Stimulated activated CD4-positive, alpha-beta T cell treated with anti-CD3 and anti-CD28 coated beads, Interleukin-4, amount 100 ng/mL, for 48 hours (primary cell): ENCODE measurements at places on chromosomes 16 and 17.

DNA sequence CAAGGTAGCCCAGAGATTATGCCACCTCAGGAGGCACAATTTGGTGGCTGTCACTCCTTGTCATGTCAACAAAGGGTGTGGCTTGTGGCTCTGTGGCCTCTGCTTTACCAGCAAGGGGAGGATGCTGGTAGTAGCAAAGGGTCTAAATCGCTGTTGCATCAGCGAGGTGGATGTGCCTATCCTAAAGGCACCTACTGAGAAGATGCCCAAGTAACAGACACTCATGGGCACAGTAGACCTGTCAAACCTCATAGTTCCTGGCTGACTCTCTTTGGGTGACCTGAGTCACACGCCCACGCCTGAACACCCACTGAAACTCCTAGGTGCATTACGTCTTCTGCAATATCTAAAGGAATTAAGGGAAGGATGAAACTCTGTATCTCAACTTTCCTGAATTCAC is 139.5 kb downstream of the PRKCB start:
- DNase-seq = no peak

GRCh38 chr16:57145046-57146021 is 40.5 kb downstream of the PSME3IP1 start:
- DNase-seq = no peak

- no peak for DNase-seq
These were observed 561.9 kb upstream of the SOX9 start for GRCh38 chr17:71558901-71559300.

- DNase-seq = no peak
These were observed 7.5 kb upstream of the RASD1 start for GRCh38 chr17:17503566-17504130.

DNA sequence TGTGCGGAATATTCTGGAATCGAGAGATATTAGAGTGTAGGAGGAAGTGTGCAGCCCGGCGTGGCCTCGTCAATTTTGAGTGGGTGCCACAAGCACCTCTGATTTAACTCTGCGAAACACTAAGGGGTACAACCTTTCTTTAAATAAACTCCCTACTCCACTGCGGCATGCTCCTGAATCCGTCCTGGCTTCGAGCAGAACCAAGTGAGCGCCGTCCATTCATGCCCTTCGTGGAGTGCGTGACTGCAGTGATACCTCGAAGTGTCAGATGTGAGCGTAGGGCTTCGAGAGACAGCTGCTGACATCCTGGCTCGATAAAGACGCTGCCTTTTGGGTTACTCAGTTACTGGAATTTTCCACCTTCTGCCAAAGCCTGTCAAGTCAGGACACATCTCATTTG is 128.8 kb downstream of the FOXL1 start:
- DNase-seq = no peak

GRCh38 chr16:83878838-83879237 is 20.1 kb upstream of the MLYCD start:
- DNase-seq = no peak

GRCh38 chr16:49699841-49700175 is 156.1 kb downstream of the ZNF423 start:
- no peak for DNase-seq
